ENCODE measurements at places on chromosomes 11 and 22. TPM values are rescaled to one million over a fixed set of nuclear protein-coding genes. Genes with fewer than 3 reads are reported as not detected.

The NXPE1 gene
- total RNA-seq: not detected

The OR52I2 gene
- total RNA-seq: not detected

The XKR3 gene
- not detected for total RNA-seq

The SHISA8 gene
- total RNA-seq: not detected

The RBMXL2 gene
- total RNA-seq: not detected

The P2RY6 gene
- total RNA-seq: 0.64 TPM

The OR5A1 gene
- not detected for total RNA-seq

The JHY gene
- total RNA-seq: 4.3 TPM

The PATE3 gene
- not detected for total RNA-seq

The TMPRSS5 gene
- not detected for total RNA-seq

The MUC5B gene
- total RNA-seq: not detected

The PPME1 gene
- 93.7 TPM for total RNA-seq

The SLC7A4 gene
- total RNA-seq: not detected

The CD3D gene
- not detected for total RNA-seq

The KRTAP5-1 gene
- total RNA-seq: not detected

The SLC29A2 gene
- not detected for total RNA-seq

The OR8G5 gene
- not detected for total RNA-seq

The KCNK4 gene
- total RNA-seq: not detected

The DNAJB13 gene
- 0.29 TPM for total RNA-seq

The ANO9 gene
- total RNA-seq: not detected

The BEST1 gene
- 1.8 TPM for total RNA-seq

The C11orf52 gene
- 0.33 TPM for total RNA-seq

The NAALADL1 gene
- not detected for total RNA-seq

The MRGPRX3 gene
- not detected for total RNA-seq

The RTN4RL2 gene
- total RNA-seq: 0.21 TPM

The IFITM1 gene
- 26.4 TPM for total RNA-seq

The RAG1 gene
- 0.12 TPM for total RNA-seq

The ZNF214 gene
- total RNA-seq: 1.4 TPM

The OR4A16 gene
- not detected for total RNA-seq

The LINC01488 gene
- total RNA-seq: not detected

The TYR gene
- not detected for total RNA-seq

The HTR3A gene
- total RNA-seq: not detected

The NCAM1 gene
- total RNA-seq: not detected

The TMEM191B gene
- 0.41 TPM for total RNA-seq

The TSPAN32 gene
- not detected for total RNA-seq

The ASPHD2 gene
- total RNA-seq: 1.0 TPM

The ARRB1 gene
- 10.9 TPM for total RNA-seq

The SCGB2A2 gene
- not detected for total RNA-seq

The OR10A4 gene
- not detected for total RNA-seq

The SAA1 gene
- not detected for total RNA-seq
